ENCODE measurements at places on chromosomes 7 and 10.

GRCh38 chr7:36305648-36306047 lies 84.0 kb upstream of the ANLN start:
- no peak for DNase-seq

DNA sequence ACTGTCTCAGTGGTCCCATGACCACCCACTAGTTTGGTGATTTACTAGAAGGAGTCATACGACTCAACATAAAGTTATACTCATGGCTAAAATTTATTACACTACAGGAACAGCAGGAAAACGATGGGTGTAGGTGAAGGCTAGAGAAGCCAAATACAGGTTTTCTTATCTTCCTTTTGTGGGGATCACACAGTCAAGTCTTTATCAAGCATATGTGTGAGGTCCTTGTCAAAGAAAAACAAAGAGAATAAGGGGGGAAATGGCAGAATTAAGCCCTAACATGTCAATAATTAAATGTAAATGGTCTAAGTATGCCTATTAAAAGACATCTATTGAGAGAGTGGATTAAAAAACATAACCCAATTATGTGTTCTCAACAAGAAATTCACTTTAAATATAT lies 47.8 kb upstream of the UBN2 start:
- DNase-seq: no peak

DNA sequence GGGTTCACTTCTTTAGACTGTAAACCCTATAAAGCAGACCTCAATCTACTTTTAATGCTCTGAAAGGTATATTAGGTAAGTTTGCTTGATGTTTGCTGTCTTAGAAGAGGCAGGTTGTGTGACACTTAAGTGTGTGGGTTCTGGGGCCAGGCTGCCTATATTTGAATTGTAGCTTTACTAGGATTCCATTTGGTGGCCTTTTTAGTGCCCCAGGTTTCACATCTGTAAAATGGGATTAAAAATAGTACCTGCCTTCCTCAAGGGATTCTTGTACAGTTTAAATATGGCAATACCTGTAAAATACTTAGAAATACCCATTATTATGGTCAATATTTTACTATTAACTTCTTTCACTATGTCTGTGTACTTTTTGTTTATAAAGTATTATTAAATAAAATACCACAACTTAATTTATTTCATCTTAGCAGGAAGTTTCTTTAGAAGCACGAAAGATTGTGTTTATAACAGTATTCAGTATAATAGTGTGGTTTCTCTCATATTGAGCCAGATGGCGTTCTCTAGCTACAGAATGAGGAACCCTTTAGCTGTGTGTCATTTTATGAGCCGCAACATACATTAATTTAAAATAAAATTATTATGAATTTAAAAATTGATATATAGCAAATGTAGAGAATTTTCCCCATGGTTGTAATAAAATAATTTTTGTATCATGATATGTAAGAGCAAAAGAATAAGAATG lies 94.2 kb downstream of the CDK14 start:
- DNase-seq: no peak

GRCh38 chr10:47276071-47276470 lies 23.9 kb upstream of the GDF10 start:
- no peak for DNase-seq

GRCh38 chr7:117777335-117778142 lies 95.7 kb downstream of the CTTNBP2 start:
- no peak for DNase-seq

- no peak for DNase-seq
Observed at GRCh38 chr10:98391578-98391991, 23.4 kb downstream of the PYROXD2 start.

DNA sequence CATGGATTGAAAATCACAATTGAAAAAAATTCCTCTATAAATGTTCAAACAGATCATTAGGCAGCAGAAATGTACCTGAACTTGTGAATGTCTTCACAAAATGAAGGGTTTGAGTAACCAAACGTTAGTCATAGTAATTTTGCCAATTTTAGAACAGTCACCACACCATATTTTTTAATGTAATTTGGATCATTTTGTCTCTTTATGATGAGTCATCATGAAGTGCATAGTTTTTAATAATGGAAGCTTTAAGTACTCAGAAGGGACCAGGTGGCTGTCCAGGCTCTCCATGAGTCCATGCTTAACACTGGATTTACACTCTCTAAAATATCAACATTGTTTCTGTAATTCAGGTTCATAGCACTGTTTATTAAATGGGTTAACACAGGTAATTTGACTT lies 219.2 kb downstream of the ETV1 start:
- no peak for DNase-seq

- DNase-seq: no peak
Observed at GRCh38 chr7:44121761-44122420, 1.5 kb downstream of the POLD2 start.

DNA sequence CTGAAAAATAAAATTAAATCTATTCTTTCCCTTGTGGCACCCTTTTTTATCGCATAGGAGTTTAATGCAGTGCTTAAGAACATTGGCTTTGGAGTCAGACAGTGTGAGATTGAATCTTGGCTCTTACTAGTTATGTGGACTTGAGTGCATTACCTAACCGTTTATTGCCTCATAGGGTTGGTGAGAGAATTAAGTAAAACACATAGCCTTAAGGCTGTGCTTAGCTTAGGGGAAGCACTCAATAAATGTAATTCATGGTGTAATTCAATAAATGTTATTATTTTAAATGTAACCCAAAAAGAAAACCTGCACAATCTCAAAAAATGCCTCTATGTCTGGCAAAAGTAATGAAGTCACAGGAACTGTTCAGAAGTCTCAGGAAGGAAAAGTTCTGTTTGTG lies 2.7 kb downstream of the STK17A start:
- peak; percentile 38 for DNase-seq

- peak; percentile 57 for DNase-seq
Observed at GRCh38 chr7:76372984-76373833, 14.4 kb upstream of the YWHAG start.
